ENCODE measurements at places on chromosomes 1 and 21. TPM values are rescaled to one million over a fixed set of nuclear protein-coding genes. Genes with fewer than 3 reads are reported as not detected.

DNA sequence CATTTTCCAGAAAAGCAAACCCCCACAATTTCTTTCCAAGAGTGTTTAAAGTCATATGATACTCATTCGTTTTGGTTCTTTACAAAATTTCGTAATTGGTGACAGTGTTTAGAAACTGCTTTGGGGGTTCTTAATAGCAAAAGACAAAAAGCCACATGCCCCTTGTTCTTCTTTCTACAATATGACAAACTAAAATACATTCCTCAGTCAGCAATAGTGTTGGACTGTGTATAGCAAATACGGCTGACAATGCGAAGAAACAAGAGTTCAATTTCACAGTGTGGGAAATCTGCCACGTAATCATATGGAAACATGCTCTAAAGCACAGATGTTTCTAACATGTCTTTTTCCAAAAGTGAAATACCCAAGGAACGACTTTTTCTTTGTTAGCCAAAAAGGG is 7.6 kb upstream of the IFNAR1 start:
- no peak for DNase-seq

DNA sequence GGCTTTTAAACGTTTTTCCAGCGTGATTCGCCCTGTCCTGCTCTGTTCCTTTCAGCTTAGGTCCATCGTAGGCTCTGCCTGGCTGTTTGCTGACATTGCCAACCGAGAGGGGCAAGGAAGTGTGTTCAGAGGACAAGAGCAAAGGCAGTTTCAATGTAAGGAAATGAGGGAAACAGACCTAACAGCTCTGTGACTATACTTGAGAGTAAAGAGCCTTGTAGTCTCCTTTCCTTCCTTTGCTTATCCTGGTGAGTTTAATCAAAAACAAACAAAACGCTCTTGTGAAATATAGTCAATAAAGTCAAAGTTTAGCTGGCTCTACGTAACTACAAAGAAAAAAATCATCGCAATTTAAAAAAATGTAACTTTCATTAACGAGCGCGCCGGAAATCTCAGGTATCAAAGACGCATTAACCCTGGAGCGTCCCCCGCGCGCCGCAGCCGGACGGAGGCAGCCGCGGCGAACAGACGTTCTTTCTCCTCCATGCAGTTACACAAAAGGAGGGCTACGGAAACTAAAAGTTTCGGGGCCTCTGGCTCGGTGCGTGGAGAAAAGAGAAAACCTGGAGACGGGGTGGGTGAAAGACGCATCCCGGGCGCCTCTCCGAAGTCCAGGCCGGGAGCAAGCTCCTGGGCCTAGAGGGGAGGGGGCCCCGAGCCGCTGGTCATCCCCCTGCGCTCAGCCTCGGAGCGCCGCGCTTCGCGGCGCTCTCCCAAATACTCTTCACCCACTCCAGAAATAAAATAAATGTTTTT is 617 bp upstream of the ADGRL2 start:
- DNase-seq: no peak

DNA sequence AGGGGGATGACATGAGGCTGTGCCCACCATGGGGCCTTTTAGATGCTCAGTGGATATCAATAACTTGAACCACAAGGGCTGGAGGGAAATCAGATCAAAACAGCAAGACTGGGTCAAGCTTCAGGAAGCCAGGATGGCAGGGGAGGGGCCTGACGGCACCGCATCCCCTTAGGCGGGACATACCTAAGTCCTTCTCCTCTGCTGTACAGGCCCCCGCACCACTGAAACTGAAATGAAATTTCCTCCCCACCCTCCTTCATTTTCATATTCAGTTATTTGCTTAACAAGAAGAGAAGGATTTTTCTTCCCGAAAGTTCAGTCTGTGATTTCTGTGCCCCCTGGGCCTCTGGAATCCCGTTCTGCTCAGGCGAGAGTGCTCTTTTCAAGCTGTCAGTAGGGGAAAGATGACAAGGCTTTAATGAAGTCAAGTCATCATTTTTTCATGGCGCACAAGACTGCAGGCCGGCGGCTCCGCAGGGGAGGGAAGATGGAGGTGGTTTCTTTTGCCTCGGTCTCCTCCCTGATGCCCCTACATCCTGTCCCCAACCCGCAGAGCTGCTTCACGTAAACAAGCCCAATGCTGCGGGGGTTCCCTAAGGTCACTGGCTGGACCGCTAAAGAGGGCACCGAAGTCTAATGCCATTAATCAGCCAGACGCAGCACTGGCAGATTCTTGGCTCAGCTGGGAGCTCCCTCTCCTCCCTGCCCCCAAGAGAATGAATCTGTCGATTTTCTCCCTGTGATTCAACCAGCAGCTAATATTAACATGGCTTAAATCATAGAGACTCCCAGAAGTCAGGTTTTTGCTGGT is 264.8 kb downstream of the C1orf94 start:
- no peak for DNase-seq

AMY2B gene
- total RNA-seq: 0.42 TPM

DNA sequence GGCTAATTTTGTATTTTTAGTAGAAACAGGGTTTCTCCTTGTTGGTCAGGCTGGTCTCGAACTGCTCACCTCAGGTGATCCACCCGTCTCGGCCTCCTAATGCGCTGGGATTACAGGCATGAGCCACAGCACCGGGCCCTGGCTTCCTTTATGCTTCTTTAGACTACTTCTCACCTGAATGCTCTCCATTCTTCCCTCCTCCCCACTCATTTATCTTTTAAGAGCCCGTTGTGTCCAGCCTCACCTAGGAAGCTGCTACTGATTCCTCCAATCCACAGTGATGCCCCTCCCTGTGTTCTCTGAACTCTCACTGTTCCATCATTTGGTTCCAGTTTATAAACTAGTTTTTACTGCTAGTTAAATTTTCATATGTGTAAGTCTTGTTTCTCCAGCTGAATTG is 44.9 kb upstream of the NR5A2 start:
- DNase-seq: no peak

GRCh38 chr1:3429320-3429719 is 25.1 kb upstream of the ARHGEF16 start:
- no peak for DNase-seq

GRCh38 chr1:117587499-117588356 is 18.1 kb upstream of the TENT5C start:
- no peak for DNase-seq

DNA sequence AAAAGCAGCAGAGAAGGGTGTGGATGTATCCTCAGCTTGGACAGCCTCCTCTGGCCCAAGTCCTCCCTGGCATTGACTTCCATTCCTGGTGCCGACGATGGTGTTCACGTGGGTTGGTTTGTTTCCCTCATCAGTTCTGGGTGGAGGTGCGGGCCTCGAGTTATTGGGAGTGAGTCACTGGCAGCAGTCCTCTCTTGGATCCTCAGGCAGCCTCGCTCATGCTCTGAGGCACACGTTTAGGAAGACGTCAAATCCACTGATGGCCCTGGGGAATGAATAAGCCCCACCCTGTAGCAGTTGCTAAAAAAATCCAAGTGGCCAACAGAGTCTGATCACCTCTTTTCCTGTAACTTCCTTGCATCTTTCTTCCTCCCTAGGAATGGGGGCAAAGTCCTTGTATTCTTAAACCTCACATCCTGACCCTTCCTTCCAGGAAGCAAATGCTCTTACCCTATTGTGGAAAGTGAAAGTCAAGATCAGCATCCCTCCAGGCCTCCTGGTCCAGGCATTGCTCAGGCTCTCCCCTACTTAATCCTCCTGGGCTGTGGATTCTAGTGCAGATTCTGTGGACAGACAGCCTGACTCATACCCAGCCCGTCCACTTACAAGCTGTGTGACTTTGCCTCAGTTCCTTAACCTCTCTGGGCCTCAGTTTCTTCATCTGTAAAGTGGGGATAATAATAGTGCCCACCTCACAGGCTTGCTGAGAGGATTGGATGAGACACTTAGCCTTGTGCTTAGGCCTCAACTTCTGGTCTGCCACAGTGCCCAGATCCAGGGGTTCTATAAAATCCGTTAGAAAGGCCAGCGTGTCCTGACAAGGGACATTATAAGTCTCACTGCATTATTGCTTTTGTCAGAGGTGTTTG is 111.1 kb downstream of the TLR5 start:
- DNase-seq: no peak

GRCh38 chr1:93565496-93566206 is 116.0 kb downstream of the BCAR3 start:
- DNase-seq: no peak

GRCh38 chr1:208631506-208631905 is 387.3 kb upstream of the PLXNA2 start:
- no peak for DNase-seq

- no peak for DNase-seq
Measured at GRCh38 chr1:31871703-31872102, 55.9 kb upstream of the SPOCD1 start.

AMY1B gene
- total RNA-seq: not detected

SPATA45 gene
- not detected for total RNA-seq

BTBD8 gene
- 5.1 TPM for total RNA-seq

GRCh38 chr1:46675549-46676314 is 4.1 kb downstream of the TEX38 start:
- no peak for DNase-seq

SFN gene
- not detected for total RNA-seq

GRCh38 chr1:109113590-109114341 is at the start of gene ELAPOR1:
Gene ELAPOR1 (plus strand): TSS chr1:109114115. CDS start chr1:109114184, 69 bp downstream.
- DNase-seq: no peak

- DNase-seq: no peak
Measured at GRCh38 chr1:104868794-104869193, 1119.1 kb downstream of the AMY1C start.

FLG2 gene
- total RNA-seq: not detected

DNA sequence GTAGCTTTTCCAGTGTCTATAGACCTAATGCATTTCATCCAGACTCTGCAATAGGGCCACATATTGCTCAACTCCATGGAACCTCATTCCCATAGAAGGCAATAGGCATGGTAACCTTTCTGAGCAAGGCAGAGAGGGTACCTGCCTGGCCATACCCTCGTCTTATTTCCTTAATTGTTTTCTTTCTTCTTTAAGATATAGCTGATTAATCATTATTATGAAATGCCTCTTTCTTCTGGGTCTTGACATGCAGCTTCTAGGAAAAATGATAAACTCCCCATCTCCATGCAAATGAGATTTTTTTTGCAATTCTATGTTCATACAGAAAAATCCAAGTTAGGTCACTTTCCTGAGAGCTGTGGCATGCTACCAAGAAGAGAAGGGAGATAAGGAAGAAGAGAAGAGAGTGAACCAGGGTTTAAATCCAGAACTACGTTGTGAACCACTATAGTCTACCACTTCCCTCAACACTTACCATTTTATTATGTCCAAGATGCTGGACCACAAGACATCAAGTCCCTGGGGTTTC is 33.0 kb upstream of the IL20 start:
- DNase-seq: no peak

KLHL17 gene
- 11.5 TPM for total RNA-seq

- no peak for DNase-seq
Measured at GRCh38 chr1:205182930-205183329, 28.6 kb downstream of the DSTYK start.

- no peak for DNase-seq
Measured at GRCh38 chr1:156436141-156437036, 64.2 kb downstream of the MEF2D start.

DNA sequence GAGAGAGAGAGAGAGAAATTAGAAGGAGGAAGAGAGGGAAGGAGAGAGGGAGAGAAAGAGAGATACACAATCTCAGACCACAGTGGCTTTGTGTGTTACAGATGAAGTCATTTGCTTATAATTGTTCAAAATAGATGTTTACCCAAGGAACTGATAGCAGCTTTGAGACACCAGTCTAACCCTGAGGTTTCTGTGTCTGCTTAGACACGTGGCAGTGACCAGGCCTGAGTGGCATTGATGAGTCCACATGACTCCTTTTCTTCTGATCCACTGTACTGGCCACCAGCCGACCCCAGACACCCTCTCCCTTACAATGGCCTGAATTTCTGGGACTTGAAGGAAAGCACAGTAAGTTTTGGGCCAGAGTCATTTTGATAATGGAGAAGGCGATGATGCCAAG is 104.9 kb downstream of the DUSP10 start:
- no peak for DNase-seq

- no peak for DNase-seq
Measured at GRCh38 chr1:20284625-20285024, 6.0 kb upstream of the VWA5B1 start.

ASCL5 gene
- total RNA-seq: not detected

DNA sequence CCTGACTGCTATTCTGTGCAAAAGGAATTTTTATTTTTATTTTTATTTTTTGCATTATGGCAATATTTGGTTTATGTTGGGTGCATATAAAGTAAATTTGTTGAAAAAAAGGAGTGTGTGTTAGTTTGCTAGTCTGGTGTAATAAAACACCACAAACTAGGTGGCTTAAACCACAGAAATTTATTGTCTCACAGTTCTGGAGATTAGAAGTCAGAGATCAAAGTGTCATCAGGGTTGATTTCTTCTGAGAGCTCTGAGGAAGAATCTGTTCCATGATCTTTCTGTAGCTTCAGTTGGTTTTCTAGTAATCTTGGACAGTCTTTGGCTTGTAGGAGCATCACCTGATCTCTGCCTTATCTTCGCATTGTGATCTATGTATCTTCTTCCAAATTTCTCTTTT is 6.5 kb downstream of the SLC30A7 start:
- DNase-seq: no peak

- no peak for DNase-seq
Measured at GRCh38 chr1:26740023-26740634, 44.3 kb downstream of the ARID1A start.

DNA sequence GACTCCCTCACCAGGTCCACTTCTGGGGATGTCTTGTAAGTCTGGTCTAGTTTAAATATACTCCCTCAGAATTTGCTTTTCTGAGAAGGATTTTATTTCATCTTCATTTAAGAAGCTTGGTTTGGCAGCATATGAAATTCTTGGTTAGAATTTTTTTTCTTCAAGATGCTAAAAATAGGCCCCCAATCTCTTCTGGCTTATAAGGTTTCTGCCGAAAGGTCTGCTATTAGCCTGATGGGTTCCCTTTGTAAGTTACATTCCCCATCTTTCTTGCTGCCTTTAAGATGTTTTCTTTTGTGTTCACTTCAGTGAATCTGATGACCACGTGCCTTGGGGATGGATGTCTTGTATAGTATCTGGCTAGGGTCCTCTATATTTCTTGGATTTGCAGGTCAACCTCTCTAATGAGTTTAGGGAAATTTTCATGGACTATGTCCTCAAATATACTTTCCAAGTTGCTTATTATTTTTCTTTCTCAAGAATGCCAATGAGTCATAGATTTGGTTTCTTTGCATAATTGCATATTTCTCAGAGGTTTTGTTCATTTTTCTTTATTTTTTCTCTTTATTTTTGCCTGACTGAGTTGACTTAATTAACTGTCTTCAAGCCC is 19.4 kb downstream of the TCP10L start:
- DNase-seq: no peak

DNA sequence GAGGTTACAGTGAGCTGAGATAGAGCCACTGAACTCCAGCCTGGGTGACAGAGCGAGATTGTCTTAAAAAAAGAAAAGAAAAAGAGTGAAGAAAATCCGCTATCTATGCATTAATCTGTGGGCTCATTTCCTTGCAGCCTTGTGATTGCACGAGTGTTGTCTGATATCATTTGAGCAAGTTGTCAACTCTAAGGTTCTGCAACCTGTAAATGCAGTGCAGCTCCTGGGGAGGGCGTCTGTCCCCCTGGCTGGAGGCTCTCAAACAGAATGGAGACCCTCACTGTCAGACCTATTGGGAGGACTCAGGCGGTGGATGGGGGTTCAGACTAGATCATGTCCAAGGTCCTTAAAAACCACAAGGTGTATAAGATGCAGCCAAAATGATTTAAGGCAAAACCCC is 6.2 kb downstream of the CORT start:
- no peak for DNase-seq

- no peak for DNase-seq
Measured at GRCh38 chr1:170685166-170685565, 21.2 kb downstream of the PRRX1 start.

Data from SJSA1 (cell line).